ENCODE measurements at places on chromosomes 2 and 18.

DNA sequence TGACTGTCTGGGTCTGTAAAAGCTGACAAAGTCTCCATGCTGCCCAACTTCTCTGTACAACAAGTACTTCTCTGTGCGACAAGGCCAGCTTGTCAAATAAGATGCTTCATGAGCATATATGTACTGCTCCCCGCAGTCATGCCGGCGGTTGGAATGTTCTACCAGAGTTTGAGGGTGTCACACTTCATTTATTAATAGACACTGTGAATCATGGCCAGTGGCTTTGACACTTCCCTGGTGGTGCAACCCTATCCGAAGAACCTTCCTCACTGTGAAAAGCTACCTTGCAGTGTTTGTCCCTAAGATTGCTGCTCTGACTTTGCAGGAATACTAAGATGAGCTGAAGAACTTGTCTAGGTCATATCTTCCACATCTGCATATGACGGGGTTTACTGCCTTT, 120.9 kb upstream of the NRP2 start:
- no peak for DNase-seq

- no peak for DNase-seq
These were observed 70.9 kb downstream of the ACVR1C start for GRCh38 chr2:157557770-157558169.

DNA sequence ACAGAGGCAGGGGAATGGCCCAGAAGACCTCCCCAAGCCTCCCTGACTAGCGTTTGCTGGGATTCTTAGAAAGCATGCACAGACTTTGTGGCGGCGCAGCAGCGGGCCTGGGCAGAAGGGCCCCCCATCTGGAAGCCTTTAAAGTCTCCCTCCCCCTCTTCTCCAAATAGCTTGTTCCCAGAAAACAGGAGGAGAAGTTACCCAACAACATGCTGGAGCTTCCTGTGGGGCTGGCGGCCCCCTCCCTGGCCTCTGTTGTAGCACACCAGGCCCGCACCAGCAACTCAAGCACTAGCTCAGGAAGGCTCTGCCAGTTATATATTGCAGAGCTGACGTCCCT, 334.8 kb downstream of the DYSF start:
- DNase-seq = no peak

- no peak for DNase-seq
These were observed 119.0 kb upstream of the ALKAL2 start for GRCh38 chr2:406876-407275.

- no peak for DNase-seq
These were observed 125.1 kb downstream of the TANC1 start for GRCh38 chr2:159093497-159093896.

DNA sequence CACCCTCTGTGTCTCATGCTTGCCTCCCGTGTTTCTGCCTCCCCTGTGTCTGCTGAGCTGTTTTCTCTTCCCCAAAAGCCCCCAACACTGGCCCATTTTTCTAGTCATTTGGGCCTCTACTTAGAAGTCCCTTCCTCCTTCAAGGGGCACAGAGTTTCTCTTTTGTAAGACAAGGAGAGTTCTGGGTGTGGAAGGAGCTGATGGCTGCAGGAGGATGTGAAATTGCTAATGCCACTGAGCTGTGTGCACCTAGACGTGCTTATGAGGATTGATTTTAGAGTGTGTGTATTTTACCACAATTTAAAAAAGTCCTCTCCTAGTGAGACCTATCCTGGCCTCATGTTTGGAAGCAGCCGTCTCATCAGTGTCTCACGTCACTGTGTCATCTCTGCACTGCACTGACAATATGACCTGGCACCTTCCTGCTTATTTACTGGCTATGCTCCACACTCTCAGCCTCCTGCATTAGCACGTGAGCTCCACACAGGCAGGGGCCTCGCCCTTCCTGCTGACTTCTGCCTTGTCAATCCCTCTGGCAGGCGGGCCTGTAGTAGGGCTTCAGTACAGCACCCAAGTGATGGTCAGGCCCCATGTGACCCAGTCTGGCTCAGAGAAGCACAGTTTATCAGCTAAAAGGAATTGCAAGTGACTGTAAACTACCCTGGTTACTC, 8.0 kb upstream of the MBP start:
- no peak for DNase-seq

- DNase-seq = no peak
These were observed 164.5 kb upstream of the ALPP start for GRCh38 chr2:232214053-232214452.

GRCh38 chr2:212929116-212929515, 222.3 kb downstream of the IKZF2 start:
- DNase-seq = no peak

- no peak for DNase-seq
These were observed 26.4 kb upstream of the FZD7 start for GRCh38 chr2:202007015-202007982.

- no peak for DNase-seq
These were observed 65.8 kb downstream of the ETAA1 start for GRCh38 chr2:67462738-67463496.

DNA sequence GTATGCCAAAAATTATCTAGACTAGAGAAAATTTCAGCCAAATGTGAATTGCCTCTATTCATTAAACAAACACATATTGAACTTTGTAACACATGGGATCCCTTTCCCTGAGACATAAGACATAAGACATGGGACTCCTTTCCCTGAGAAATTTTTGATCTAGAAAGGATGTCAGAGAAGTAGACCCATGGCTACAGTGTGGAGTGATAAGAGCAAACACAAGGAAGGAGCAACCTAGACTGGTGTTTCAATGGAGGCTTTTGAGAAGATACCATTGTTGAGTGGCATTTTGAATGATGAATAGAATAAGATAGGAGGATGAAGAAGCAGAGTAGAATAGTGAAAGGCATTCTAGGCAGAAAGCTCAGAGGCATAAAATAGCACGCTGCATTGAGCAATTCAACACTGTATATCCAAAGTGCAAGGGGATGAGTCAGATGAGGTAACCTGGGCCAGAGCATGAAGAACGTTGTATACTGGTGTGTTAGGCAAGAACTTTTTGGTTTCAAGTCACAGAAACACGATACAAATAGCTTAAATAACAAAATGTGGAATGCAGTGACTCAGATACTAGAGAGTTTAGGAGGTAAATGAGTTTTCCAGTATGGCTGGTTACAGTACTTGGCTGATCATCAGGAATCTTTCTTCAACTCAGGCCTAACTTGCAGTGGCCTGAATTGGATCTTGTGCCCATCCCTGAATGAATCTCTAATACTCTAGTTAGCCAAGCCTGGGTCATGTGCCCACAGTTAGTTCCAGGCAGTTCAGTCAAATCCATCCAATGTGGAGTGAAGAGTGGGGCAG, 129.8 kb upstream of the TANK start:
- no peak for DNase-seq

- DNase-seq = no peak
These were observed 46.3 kb downstream of the COPS8 start for GRCh38 chr2:237131749-237132533.
